Astrocyte of the spinal cord (primary cell): ENCODE measurements at places on chromosomes 7 and 10.

DNA sequence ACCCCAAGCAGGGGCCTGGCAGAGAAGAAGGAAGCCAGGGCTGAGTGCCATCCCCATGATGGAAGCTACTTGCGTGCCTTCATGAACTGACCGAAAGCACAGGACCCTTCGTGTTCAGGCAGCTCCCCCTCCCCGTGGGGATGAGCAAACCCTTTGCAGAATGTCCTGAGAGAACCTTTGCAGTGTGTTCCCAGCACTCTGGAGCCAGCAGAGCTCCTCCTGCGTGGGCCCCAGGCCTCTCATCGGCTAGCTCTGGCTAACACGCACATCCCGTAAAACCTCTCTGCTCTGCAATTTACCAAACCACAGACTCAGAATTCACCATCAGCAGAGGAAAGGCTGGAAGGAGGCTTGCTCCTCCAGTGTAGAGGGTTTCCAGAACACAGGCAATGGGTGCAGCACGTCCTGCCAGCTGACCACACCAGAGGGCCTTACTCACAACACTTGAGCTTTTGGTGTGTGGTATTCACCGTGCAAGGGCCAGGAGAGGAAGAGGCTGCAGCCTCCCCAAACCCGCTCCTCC, 3.1 kb downstream of the SH3PXD2A start:
- peak; percentile 54 for DNase-seq

DNA sequence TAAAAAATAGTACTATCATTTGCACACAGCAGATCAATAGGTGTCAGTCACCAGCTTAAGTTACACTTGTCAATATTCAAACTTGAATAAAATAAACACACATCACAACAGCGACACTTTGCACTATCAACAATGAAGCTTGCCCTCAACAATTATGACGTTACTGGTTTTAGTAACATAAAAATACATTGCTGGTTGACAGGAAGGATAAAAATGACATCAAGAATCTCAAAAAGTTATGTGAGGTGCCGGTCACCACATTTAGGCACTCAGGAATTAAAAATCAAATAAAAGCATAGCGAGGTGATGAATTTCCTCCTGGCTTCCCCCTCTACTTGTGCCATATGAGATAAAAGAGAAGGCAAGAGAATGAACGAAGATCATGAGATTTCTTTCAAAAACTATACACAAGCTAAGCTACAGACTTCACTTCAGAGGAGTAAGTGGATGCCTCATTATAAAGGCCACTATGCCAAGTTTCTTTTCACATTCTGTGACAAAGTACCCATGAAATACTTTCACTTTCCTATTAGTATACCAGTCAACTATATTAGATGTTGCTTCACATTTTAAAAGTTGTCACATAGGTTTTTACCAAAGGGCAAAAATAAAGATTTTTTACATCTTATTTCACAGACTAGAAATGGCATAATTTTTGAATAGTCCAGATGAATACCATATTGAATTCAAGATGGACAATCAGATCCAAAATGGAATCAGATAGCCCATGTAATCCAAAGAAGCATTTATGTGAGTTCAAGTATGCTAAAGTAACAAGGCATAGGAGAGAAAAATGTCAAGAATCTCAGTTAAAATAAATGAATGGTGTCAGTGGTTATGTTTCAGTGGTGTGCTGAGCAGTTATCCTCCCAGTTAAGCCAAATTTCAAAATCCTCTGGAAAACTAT, 3.6 kb downstream of the CCDC71L start:
- DNase-seq: peak; percentile 19

DNA sequence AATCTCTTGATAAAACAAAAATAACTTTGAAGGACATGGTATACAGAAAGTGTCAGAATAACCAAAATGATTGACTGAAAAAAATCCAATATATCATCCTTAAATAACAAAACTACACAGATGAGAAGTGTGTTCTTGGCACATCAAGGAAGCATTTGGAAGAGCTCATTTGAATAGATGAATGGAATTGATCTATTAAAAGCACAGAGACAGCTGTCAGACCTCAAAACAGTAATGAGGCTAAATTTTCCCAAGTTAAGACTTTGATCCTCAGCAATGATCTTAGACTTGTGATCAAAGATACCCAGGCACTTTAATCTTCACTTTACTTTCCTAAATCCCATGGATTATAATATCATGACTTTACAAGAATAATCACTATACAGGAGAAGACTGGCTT, 395.4 kb upstream of the NFE2L3 start:
- no peak for DNase-seq

DNA sequence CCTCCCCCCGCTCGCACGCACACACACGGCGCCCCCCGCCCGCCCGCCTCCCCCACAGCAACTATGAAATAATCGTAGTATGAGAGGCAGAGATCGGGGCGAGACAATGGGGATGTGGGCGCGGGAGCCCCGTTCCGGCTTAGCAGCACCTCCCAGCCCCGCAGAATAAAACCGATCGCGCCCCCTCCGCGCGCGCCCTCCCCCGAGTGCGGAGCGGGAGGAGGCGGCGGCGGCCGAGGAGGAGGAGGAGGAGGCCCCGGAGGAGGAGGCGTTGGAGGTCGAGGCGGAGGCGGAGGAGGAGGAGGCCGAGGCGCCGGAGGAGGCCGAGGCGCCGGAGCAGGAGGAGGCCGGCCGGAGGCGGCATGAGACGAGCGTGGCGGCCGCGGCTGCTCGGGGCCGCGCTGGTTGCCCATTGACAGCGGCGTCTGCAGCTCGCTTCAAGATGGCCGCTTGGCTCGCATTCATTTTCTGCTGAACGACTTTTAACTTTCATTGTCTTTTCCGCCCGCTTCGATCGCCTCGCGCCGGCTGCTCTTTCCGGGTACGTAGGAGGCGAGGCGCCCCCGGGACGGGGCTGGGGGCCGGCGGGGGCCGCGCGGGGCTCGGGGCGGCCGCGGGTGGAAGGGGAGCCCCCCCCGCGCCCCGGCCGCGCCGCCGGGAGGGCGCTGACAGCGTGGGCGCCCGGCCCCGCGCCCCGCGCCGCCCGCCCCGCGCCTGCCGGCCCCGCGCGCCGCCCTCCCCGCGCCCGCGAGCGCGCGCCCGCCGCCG, 441 bp downstream of the BMI1 start:
- DNase-seq: peak; percentile 81

DNA sequence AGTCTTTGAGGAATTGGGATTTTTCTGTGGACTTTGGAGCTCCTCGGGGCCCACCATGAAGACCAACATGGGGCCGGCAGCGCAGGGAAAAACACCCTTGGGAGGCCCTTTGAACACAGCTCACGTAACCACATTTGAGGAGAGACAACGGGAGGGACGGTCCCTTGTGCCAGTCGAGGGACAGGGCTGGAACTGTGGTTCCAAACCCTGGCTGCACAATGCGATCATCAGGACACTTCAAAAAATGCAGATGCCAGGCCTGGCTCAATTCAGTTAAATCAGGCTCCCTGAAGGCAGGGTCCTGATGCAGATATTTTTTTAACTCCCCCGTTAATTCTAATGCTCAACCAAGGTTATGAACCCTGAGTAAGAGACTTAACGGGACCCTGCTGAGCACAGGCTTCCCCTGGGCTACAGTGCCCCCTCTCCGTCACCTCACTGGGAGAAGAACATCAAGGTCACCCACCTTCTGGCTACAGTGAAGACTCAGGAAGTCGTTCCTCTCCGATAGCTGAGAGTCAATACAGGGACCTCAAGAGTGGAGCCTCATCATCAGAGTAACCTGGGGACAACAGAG, 30.4 kb downstream of the LYZL1 start:
- DNase-seq: no peak

- no peak for DNase-seq
These were observed 159.1 kb downstream of the UBE2H start for GRCh38 chr7:129793506-129794310.

GRCh38 chr10:22588462-22588861, 125.9 kb downstream of the PIP4K2A start:
- no peak for DNase-seq

- no peak for DNase-seq
These were observed 357.4 kb downstream of the GLRX3 start for GRCh38 chr10:130493446-130494145.

- DNase-seq: no peak
These were observed 6.9 kb downstream of the MMD2 start for GRCh38 chr7:4951903-4952636.

GRCh38 chr10:130048081-130048480, 62.5 kb downstream of the C10orf143 start:
- no peak for DNase-seq

GRCh38 chr7:110397927-110398660, 692.8 kb upstream of the LRRN3 start:
- no peak for DNase-seq

GRCh38 chr10:119231654-119232053, 24.3 kb downstream of the GRK5 start:
- DNase-seq: no peak

GRCh38 chr7:17056491-17057142, 174.8 kb upstream of the AGR3 start:
- peak; percentile 27 for DNase-seq

- DNase-seq: peak; percentile 76
These were observed 121.2 kb downstream of the FAM107B start for GRCh38 chr10:14653271-14654161.

DNA sequence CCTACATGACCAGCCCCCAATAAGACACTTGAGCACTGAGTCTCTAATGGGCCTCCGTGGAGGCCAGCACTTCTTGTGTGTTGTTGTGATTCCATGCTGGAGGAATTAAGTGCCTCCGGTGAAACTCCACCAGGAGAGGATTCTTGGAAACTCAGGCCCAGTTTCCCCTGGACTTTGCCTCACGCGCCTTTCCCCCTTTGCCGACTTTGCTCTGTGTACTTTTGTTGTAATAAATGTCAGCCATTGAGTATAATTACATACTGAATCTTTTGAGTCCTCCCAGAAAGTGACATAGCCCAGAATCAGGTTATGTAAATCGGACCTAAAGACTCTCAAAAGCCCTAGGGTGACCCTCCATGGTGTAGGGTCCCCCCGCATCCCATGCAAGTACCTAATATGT, 82.4 kb downstream of the DLG5 start:
- no peak for DNase-seq

DNA sequence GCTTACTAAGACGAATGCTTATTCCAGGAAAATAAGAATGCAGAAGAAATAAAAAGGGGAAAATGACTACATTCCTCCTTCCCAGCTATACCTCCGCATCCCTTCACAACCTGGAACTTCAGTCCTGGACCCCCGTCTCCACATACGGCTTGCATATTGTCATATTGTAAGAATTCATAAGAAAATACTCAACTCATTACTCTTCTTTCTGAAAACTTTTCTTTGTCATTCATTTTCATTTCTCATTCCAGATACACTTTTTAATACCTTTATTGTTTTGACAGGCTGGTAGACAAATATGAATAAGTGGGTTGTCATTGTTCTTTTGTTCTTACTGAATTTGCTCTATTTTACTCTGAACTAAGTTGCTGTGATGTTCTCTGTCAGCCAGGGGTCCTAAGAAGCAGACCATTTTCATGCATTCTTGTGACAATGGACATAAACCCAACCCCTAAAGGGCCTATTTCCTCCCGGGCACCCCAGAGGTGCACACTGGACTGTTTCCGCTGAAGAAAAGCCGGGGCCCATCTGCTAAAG, 23.3 kb upstream of the SFTPA2 start:
- DNase-seq: no peak

- peak; percentile 29 for DNase-seq
These were observed 650 bp downstream of the UBE2D1 start for GRCh38 chr10:58335306-58336005.

- peak; percentile 64 for DNase-seq
These were observed 11.0 kb downstream of the ZMIZ1 start for GRCh38 chr10:79079490-79080355.

DNA sequence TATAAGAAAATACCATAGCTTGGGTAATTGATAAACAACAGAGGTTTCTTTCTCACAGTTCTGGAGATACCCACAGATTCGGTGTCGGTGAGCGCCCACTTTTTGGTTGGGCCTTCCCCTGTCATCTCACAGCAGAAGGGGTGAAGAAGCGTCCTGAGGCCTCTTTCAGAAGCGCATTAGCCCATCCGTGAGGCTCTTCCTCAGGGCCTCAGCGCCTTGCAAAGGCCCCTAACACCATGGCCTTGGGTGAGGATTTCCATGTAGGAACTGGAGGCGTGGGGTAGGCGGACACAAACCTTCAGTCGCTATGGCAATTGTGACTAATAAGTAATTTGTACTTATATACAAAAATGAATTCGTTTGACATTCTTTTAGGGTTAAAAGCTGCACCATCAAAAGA, 316.0 kb downstream of the PTPRN2 start:
- no peak for DNase-seq

DNA sequence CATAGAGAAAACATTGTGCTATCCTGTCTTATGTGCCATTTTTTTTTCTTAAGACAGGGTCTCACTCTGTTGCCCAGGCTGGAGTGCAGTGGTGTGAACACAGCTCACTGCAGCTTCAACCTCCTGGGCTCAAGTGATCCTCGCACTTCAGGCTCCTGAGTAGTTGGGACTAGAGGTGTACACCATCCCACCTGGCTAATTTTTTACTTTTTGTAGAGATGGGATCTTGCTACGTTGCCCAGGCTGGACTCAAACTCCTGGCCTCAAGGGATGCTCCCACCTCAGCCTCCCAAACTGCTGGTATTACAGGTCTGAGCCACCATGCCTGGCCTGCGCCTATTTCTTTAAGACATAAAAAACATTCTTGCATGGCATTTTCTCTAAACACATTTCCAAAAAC, 20.6 kb downstream of the LYZL1 start:
- no peak for DNase-seq

DNA sequence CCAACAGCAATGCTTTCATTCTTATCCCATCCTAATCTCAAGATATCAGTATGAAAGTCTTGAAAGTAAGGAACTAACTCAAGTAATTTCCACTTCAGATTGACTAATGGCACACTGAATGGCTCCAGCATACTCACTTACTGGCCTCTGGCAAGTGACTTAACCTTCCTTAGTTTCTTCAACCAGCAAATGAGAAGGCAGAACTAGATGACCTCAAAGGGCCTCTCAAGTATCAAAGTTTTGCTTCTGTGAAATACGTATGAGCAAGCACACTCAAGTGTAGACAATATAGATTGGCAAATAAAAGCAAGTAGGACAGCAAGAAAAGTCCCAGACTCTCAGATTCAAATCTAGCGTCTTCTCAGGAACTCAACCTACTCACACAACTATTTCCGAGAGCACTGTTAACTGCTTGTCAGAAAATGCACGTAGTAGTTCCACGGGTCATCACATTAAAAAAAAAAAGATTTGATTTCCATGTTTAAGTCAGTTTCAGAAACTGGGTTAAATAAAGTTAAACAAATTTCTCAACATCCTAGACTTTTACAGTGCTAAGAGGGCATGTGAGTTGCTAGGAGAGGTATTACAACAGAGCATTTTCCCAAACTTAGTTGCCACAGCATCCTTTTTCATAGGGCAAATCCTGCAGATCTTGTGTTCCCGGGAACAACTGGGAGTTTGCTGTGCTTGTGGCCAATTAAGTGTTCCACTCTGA, 276.9 kb upstream of the KLF14 start:
- no peak for DNase-seq

- peak; percentile 24 for DNase-seq
These were observed 50.4 kb upstream of the PLEKHA1 start for GRCh38 chr10:122323941-122324675.

- DNase-seq: no peak
These were observed 210.1 kb upstream of the KCTD7 start for GRCh38 chr7:66418537-66418936.

- DNase-seq: peak; percentile 78
These were observed 18.5 kb upstream of the TNS3 start for GRCh38 chr7:47600199-47601118.

GRCh38 chr10:7188456-7189050, 222.3 kb downstream of the SFMBT2 start:
- no peak for DNase-seq
